Activated T-cell treated with anti-CD3 and anti-CD28 coated beads for 24 hours (primary cell): ENCODE measurements at places on chromosomes 5 and 9.
A peak's percentile ranks its signal among the peaks of the same experiment; 100 is the strongest.

DNA sequence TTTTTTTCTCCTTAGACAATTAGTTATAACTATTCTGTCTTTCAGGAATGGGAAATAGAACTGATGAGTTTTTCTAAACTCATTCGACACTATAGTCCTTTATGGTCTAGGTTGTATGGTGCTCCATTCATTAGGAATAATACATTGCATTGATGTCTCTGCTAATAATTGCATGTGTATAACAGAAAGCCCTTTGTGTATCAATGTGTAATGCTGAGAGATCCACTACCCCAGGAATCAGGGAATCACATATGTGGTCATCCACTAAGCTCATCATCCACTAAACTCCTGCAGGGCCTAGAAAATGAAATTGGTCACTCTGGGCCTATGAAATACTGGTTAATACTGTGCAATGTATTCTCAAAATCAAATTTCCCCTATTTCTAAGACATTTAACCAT lies 242.0 kb upstream of the CDH18 start:
- DNase-seq, result no peak

DNA sequence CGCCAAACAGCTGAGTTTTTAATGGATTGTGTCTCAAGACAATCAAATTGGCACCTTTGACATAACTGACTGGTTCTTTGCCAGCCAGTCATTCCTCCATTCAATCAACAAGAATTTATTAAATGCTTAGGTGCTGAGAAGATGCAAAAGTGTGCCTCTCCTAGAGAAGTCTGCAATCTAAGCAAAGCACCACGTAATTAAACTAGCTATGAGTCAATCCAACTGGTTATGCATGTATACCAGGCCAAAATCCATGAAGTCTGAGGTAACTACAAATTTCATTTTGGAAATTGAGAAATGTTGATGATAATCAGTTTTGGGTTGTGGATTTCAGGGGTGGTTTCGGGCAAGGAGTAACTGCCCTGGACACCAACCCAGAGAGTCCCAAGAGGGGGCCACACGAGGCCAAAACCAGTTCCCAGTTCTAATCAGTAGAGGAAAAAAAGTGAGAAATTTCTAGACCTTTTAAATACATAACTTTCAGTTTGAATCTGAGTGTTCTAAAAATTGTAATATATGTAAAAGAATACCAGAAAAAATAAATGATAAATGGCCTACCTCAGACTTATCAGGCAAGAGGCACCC lies 92.6 kb downstream of the EFNA5 start:
- DNase-seq, result no peak

DNA sequence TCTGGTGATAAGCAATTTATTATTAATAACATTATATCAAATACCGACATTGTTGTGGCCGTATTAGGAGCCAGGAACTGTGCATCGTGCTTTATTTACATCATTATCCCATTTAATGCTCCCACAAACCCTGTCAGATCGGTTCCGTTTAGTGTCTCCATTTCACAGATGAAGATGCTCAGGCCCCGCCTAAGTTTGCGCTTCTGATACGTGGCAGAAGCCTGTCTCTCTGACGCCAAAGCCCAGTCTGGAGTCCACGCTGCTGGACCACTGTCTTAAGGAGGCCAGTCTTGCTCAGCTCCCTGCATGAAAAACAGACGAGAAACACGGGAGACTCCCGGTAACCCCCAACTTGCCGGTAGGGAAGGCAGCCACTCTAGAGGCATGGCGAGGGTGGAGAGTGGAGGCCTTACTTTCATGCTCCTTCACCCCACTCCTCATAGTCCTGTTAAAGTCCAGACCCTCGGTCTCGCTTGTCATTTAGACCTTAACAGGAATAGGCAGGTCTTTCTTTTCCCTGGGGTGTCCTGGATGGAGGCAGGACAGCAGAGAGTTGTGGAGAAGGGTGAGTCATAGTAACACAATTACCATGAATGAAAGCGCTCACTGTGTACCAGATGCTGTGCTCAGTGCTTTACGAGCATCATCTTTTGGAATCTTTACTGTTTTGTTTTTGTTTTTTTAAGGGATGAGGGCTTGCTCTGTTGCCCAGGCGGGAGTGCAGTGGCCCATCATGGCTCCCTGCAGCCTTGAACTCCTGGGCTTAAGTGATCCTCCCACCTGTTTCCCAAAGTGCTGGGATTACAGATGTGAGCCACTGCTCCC lies 872 bp downstream of the TXNDC15 start:
- peak; percentile 20 for DNase-seq

GRCh38 chr5:150502106-150502505 lies 5.8 kb upstream of the NDST1 start:
- no peak for DNase-seq

- DNase-seq, result no peak
These were observed 193.8 kb upstream of the HMHB1 start for GRCh38 chr5:143618141-143618540.

DNA sequence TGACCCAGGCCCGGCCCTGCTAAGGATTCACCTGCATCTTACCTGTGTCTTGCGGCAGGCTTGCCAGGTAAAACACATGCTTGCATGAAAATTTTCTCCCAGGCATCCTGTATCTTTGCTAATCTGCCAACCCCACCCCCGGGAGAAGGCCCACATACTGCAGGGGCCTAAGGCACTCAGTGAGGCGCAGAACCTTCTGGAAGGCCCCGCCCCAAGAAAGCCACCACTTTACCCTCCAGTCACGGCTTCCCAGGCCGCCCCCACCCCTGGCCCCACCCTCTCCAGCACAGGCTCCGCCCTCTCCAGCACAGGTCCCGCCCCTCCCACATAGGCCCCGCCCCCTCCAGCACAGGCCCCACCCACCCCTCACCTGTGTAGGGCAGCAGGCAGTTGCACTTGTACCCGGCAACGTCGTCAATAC lies 29.8 kb upstream of the SEC16A start:
- peak; percentile 28 for DNase-seq

GRCh38 chr5:90056911-90057705 lies 352.4 kb downstream of the CETN3 start:
- no peak for DNase-seq

- DNase-seq, result no peak
These were observed 133.4 kb downstream of the PALM2AKAP2 start for GRCh38 chr9:109913461-109913810.

DNA sequence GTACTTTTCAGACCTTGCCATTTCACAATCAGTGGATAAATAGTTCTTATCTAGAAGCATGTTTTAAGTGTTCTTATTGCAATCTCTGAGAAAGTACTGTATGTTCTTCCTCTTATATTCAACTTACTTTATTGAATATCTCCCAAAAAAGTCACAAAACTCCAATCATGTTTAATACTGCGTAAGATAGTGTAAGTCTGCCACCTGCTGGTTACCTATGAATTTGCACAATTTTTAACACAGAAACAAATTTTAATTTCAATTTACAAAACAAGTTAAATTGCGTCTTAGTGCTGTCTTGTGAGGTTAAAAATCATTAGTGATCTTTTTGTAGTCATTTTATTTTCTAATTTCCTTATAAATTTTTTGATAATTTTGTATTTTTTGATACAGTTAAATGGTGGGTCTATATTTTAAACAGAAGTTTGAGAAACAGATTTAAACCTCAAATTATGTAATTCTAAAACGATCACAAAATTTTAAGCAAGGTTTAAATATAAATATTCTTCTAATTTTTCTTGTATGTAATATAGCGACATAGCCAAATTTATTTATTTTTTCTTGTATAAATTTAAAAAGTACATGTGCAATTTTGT lies 115.8 kb downstream of the EMB start:
- DNase-seq, result no peak

- DNase-seq, result no peak
These were observed 157.3 kb upstream of the EPB41L4A start for GRCh38 chr5:112576298-112576925.

DNA sequence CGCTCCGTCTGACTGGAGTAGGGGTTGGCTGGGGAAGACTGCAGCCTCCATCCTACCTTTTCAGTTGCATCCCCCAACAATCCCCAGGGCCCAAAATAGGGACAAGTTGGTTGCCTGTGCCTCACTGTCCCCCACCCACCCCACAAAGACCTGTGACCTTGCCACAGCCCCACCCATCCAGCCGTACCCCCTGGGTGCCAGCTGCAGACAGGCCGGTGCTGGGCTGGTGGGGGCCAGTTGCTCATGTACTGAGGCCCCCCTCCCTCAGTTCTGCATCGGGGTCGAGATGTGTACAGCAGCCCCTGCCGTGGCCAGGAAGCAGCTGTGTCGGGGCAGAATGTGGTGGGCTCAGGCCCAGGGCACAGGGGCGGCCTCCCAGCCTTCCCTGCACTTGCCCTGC lies 374 bp downstream of the LCNL1 start:
- DNase-seq, result no peak

DNA sequence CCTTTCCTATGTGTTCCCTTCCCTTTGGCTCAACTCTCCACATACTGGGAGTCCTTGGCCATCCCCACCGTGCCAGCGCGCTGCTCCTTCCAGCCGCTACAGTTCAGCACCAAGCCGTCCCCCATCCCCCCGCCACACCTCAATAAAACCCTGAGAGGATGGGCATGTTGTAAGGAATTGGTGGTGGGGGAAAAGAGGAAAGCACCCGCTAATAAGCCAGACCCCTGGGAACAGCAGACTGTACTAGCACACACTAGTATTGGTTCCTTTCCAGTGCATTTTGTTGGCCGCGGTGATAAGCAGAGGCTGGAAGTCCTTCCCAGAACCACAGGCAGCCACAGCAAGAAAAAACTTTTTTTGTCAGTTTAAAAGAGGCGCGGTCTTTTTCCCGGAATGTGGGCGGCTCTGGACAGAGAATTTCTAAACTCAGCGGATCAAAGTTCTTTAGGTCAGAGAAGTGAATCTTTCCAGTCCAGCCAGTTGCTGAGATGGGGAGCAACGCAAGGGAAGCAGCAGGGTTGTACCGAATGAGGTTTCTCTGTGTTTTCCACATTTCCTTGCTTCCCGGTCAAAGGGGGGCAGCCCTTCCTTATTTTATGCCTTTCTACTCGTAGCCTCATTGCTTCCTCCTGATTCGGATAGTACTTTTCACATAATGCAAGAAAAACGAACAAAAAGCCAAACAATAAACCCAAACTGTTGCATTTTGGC lies 2.1 kb downstream of the CHSY3 start:
- DNase-seq, result no peak

DNA sequence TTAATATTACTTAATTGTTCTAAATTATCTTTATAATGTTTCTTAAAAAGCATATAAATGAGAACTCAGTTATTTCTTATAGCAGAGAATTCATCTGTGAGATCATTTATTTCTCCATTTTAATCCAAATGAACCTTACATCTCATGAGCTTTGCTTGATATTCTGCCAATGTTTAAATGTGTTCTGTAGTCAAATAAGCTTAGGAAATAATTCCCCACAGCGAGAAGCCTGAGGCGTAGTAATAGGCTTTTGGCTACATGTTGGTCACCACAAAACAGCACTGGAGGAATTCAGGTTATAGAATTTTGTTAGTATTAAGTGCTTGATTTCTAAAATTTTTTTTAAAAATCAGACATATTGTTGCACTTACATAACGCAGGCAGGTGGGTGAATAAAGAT lies 585.3 kb upstream of the RORB start:
- no peak for DNase-seq
